ENCODE measurements at places on chromosomes 1 and 21. TPM values are rescaled to one million over a fixed set of nuclear protein-coding genes. Genes with fewer than 3 reads are reported as not detected.
A peak's percentile ranks its signal among the peaks of the same experiment; 100 is the strongest.

RGSL1 gene
- total RNA-seq, result not detected

IGSF8 gene
- total RNA-seq, result 8.8 TPM

BLACAT1 gene
- under 0.01 TPM for total RNA-seq

NUP210L gene
- total RNA-seq, result under 0.01 TPM

THEM5 gene
- total RNA-seq, result not detected

DDAH1 gene
- total RNA-seq, result 94.5 TPM

UTP25 gene
- total RNA-seq, result 17.4 TPM

GNG12 gene
- 132 TPM for total RNA-seq

CELA2A gene
- total RNA-seq, result not detected

RHD gene
- 0.28 TPM for total RNA-seq

TMEM240 gene
- 1.1 TPM for total RNA-seq

DNA sequence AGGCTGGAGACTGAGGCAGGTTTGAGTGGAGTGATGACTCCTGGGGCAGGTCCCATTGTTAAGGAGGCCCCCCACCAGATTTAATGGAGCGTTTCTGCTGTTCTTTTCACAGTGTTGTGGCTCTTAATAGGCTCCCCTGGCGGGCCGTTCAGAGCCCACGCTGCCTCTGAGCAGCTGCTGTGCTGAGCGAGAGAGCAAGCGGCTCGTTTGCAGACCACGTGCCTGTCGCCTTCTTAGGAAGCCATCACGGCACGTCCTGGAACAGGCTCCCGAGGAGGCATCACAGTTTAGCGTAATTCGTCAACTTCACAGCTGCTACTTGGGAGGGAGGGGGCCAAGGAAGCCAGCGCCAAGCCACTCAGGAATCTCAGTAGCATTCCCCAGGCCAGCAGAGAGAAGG is 70.5 kb upstream of the CTTNBP2NL start:
- no peak for DNase-seq

- DNase-seq, result no peak
These were observed 31.6 kb downstream of the KRTAP20-3 start for GRCh38 chr21:30674312-30674711.

GRCh38 chr1:162360237-162360873 is 16.3 kb downstream of the SPATA46 start:
- no peak for DNase-seq

- no peak for DNase-seq
These were observed 401.3 kb downstream of the CAMTA1 start for GRCh38 chr1:7186382-7187111.

DNA sequence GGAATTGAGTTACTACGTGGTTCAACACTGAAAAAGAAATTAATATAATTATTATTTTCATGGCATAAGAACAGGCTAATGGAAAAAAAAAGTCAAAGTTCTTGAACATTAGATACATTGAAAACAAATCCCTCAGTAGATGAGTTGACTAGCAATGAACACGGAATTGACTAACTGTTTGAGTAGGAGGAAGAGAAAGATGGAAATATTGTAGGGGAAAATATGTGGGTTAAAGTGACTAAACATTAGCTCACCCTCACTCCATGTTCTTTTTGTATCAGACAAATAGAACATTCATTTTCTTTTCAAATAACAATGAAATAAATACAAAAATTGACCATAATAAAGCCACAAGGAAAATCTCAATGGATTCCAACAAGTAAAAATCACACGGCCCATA is 84.3 kb downstream of the KCNK2 start:
- DNase-seq, result peak; percentile 78

DNA sequence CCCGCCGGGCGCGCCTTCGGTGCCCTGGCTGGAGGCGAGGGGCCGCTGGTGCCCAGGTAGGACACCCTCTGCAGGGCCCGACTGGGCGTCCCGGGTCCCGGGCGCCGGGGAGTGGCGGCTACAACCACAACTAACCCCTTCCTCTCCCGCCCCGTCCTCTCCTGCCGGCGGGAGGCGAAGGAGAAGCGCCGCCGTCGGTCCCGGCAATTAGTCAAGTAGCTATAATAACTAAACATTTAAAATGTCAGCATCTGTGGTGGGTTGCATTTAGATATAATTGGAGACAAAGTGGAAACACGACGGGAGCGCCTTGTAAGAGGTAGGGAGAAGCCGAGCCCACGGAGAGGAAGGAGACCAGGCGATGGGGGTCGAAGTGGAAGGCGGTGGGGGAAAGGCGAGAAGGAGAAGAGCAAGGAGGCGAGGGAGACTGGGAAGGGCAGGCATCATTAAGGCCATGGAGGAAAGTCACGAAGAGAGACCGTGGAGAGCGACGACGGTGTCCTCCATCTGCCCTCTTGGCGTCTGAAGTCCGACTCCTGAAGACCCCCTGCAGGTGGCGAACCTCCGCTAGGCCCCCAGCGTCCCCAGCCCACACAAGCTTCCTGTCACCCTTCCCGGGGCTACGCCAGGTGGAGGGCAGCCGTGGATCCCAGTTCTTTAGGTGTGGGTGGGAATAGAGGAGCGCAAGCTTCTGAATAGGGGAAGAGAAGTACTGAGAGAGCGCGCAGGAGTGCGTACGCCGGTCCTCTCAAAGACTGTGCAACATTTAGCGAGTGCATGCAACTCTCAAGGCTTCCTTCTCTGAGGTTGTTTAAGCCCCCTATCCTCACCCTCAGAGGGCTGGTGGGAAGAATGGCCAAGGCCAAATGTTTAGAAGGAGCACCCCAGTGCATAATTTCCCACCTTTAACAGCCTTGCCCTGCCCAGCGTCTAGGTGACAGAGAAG is 1.6 kb downstream of the CNIH3 start:
- DNase-seq, result no peak

DNA sequence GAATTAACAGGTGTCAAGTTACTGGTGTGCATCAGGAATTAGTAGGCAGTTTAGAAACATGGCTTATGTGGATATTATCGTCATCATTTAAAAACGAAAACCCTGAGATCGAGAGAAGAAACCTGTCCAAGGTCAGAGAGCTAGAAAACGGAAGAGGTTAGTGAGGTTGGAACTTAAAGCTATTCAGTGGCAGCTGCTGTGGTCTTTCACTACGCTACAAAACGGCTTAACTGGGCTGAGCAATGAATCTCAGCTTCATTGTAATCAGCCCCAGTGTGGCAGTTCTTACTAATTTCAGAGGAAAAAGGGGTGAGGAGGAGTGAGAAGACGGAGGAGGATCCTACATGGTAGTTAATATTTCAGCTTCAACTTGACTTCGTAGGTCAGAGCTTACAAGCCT is 77.9 kb downstream of the DAB1 start:
- DNase-seq, result no peak

GRCh38 chr1:157849229-157849875 is 7.7 kb upstream of the CD5L start:
- DNase-seq, result no peak

GRCh38 chr1:2159124-2159523 is 35.4 kb downstream of the FAAP20 start:
- no peak for DNase-seq

DNA sequence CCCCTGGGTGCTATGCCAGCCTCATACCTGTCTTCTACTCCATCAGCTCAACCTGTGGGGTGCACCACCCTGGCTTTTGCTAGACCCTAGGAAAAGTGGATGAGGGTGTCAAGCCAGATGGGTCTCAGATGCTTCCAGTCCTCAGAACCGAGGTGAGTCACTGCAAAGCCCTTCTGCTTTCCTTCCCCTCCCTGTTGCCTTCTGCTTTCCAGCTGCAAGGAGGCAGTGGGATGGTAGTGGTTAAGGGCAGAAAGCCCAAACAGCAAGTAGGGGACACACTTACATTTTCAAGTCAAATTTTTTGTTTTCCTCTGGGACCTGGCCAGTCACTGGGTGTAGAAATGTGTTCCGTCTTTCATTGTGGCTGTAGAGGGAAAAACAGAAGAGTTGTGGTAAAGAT is 60.7 kb upstream of the GOLT1A start:
- peak; percentile 69 for DNase-seq

DNA sequence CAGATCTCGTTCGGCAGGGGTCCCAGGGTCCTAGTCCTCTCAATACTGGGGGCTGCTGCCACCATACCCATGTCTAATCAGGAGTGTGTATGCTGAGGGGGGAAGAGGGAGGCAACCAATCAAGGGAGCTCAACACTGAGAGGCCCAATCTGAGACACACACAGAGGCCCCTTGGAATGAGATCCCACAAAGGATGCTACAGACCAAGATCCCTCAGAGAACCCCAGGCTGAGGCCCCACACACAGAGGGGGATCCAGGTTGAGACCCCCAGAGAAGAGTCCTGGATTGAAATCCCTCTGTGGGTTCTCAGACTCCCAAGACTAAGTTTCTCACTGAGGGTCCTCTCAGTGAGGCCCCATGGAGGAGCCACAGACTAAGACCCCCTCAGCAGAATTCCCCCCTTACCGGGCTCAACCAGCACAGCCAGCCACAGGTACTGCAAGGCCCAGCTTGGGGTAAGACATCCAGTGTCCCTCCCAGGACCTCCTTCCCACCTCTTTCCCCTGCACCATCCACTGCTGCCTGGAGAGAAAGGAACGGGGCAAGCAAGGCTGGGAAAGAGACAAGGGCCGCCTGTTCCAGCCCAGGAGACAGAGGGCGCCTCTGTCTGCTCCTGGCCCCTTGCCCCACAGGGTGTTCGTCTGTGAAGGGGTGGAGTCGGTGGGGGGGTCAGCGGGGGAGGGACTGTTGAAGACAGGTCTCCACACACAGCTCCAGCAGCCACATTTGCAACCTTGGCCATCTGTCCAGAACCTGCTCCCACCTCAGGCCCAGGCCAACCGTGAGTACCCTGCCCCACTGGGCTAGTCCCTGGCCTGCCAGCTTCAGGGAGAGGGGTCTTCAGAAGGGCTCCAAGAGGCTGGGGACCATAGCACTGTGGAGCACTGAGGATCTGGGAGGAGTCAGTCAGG is at the start of gene S100A1:
Gene S100A1 (plus strand): TSS at position 720 of the 912 bp plus-strand sequence. CDS start 2,088 bp downstream, outside the sequence.
- no peak for DNase-seq

DNA sequence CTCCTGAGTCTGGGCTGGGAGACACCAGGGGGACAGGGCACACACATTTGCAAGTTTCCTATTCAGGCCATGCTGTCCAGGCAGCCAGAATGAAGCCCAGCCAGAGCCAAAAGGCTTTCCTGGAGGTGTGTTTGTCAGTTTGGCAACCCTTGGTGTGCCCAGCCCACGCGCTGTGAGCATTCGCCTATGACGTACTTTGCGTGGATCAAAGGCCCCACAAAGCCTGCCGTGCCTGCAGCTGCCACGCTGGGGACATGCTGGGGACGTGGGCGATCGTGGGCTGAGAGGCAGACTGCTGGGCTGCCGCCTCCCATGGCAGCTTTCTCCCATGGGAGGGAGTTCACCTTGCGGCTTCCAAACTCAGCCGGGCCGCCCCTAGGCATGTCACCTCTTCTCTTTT is 57.5 kb downstream of the CD247 start:
- no peak for DNase-seq

DNA sequence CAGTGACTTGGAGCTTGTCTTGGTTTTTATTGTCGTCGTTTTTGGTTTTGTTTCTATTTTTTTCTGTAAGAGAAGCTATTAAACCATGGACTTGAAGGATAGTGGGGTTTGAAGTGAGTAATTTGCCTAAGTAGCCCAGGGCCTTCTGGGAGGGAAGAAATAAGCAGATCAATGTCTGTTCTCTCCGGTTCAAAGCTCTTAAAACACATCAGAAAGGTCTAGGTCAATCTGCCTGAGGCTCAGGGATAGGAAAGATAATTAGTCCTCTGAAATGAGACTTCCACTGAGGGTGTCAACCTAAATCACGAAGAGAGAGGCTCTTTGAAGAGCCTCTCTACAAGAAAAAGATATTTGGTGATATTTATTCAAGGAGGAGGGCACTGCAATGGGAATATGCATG is 178.0 kb downstream of the MATN1 start:
- no peak for DNase-seq

DNA sequence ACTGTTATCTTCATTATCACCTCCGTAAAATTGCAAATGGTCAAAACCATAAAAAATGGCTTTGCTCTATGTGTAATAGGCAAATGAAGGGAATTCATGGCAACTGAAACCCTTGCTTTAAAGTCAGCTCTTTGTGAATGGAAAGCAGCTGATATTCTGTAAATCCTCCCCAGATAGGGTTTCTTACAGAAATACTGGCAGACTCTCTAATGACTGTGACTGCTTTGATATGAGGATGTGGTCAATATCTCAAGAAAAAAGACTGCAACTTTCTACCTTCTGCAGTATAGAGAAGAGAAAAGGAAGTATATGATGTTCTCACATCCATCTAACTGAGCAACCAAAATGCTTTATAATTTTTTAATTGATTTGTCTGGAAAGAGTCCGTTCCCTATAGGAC is 193.1 kb downstream of the ST6GALNAC3 start:
- no peak for DNase-seq

GRCh38 chr1:163300568-163300967 is 21.2 kb upstream of the NUF2 start:
- no peak for DNase-seq

GRCh38 chr1:1283821-1284220 is 3.6 kb downstream of the SCNN1D start:
- DNase-seq, result no peak

DNA sequence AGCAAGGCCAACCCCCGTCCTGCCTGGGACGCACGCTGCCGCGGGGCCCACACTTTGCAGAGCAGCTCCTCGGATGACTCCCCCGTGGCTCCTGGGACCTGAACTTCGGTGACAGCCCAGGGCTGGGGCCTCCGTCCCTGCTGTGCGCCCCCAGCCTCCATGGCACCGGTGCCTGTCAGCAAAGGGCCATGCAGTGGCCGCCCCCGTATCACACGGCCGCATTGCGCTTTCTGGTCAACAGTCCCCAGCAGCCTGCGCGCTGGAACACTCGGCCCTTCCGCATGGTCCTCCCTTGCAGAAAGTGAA is 18.0 kb downstream of the NADK start:
- DNase-seq, result no peak

- DNase-seq, result no peak
These were observed 212.6 kb downstream of the TGFB2 start for GRCh38 chr1:218557731-218558130.

DNA sequence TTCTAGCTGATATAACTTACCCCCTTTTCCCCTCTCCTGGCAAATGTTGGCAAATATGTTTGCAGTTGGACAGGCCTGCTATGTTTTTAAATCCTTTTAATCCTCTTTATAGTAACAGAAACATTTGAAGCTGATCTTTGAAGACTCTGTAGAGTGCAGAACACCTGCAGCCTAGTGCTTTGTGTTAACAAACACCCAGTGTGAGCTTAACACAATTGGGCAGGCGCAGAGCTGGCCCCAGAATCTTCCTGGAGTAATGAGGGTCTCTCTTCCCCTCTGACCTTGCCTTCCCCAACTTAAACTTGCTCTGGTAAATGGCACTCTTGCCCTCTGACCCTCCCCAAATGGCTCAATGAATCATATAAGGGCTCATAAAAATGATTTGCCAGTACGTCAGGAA is 247.9 kb upstream of the LYPLAL1 start:
- DNase-seq, result no peak

- DNase-seq, result peak; percentile 48
These were observed 56.7 kb downstream of the MRPS6 start for GRCh38 chr21:34129901-34130715.

- no peak for DNase-seq
These were observed 56.7 kb upstream of the NTPCR start for GRCh38 chr1:232893481-232894313.

DNA sequence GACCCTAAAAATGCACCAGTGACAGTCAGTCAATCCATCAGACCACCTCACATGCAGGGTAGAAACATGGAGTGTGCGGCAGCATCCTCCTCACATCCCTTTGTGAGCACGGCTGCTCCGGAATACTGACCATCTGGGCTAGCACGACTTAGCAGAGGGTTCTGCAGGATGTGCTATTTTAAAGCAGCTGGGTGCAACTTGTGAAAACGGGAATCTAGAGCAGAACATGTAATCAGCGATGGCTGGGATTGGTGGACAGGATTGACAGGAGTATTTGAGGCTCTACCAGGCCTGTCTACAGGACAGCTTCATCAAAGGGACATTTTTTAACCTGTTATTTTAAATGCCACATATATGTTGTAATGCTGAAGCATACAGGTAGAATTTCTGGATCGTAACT is 16.8 kb upstream of the PLEKHM2 start:
- DNase-seq, result no peak

GRCh38 chr1:67666636-67667035 is 18.4 kb upstream of the GADD45A start:
- no peak for DNase-seq

Data from IMR-90 (cell line).